ENCODE measurements at places on chromosomes 3 and 15.

DNA sequence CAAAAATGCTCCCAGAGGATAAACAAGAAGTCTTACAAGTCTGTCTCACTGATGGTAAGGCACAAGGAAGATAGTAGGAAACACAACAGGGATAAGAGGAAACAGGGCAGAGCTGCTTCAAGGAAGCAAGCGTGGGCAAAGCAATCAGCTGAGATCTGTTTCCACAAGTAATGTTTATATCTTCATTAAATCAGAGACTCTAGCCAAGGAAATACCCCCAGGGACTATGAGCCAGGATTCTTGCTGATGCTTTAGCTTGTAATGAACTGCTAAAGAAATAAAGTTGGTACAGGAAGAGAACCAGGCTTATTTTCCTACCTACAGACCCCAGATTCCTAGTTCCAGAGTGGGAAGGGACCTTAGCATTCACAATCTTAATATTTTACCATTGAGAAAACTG lies 112.7 kb upstream of the C3orf80 start:
- H3K36me3 ChIP-seq, result no peaks in the 10 kb centered on the region
- H3K4me1 ChIP-seq, result no peaks in the 10 kb centered on the region
- peaks cover 9% of the 10 kb centered on the region for H3K27me3 ChIP-seq
- H3K4me3 ChIP-seq, result no peak overlapping the region
- no peak overlapping the region for H3K27ac ChIP-seq

GRCh38 chr3:128573707-128574162 lies 76.9 kb downstream of the RPN1 start:
- DNase-seq, result no peak
- H3K27me3 ChIP-seq, result peaks cover 39% of the 10 kb centered on the region
- H3K36me3 ChIP-seq, result no peaks in the 10 kb centered on the region
- no peaks in the 10 kb centered on the region for H3K4me1 ChIP-seq
- H3K27ac ChIP-seq, result no peak overlapping the region

DNA sequence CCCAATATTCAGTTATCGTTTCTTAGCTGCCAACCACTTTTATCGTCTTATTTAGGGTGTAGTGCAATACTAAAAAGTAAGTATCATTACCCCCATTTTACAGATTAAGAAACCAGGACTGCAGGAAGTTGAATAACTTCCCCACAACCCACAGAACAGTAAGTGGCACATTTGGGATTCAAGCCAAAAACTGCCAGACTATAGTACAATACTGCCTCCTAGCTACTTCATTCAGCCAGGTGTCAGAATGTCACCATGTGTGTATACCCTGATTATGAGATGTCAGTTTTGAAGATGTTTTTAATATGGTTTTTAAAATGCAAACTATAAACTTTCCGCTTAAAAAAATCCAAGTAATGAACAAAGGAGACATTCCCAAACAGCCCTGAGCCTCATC lies 74.2 kb upstream of the PROK2 start:
- DNase-seq, result no peak
- no peaks in the 10 kb centered on the region for H3K36me3 ChIP-seq
- H3K27me3 ChIP-seq, result peaks cover 3% of the 10 kb centered on the region
- H3K27ac ChIP-seq, result no peak overlapping the region

- no peak overlapping the region for H3K4me3 ChIP-seq
- H3K27me3 ChIP-seq, result no peaks in the 10 kb centered on the region
- DNase-seq, result no peak
- no peaks in the 10 kb centered on the region for H3K36me3 ChIP-seq
Observed at GRCh38 chr3:181622365-181622764, 89.4 kb upstream of the SOX2 start.

- H3K27me3 ChIP-seq, result no peaks in the 10 kb centered on the region
- no peak for DNase-seq
- no peak overlapping the region for H3K27ac ChIP-seq
- H3K4me3 ChIP-seq, result no peak overlapping the region
- no peaks in the 10 kb centered on the region for H3K36me3 ChIP-seq
Observed at GRCh38 chr3:24034464-24034863, 89.4 kb downstream of the NR1D2 start.

DNA sequence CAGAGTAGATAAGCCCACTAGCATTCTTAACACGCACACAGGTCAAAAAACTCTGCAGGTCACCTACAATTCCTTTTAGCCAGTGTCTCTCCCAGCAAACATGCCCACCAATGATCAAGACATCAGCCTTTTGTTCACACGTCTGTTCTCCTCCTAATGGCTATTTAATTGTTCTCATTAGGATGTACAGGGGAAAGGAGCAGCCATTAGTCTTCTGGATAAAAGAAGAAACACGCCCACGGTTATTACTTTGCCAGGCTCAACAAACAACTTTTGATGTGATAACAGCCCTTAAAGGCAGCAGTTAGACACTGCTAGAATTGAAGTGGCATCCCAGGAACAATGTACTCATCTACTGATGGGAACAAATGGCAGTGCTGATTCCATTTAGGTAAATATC lies 108.8 kb downstream of the NTRK3 start:
- H3K27ac ChIP-seq, result no peak overlapping the region
- no peaks in the 10 kb centered on the region for H3K4me1 ChIP-seq
- no peak for DNase-seq
- no peak overlapping the region for H3K4me3 ChIP-seq
- no peaks in the 10 kb centered on the region for H3K36me3 ChIP-seq

GRCh38 chr3:139440639-139441556 lies 35.4 kb downstream of the RBP2 start:
- no peaks in the 10 kb centered on the region for H3K4me1 ChIP-seq
- no peaks in the 10 kb centered on the region for H3K36me3 ChIP-seq
- H3K27me3 ChIP-seq, result no peaks in the 10 kb centered on the region
- no peak overlapping the region for H3K27ac ChIP-seq
- DNase-seq, result no peak
- H3K4me3 ChIP-seq, result no peak overlapping the region
